ENCODE measurements at places on chromosomes 5 and 9.
A peak's percentile ranks its signal among the peaks of the same experiment; 100 is the strongest.

DNA sequence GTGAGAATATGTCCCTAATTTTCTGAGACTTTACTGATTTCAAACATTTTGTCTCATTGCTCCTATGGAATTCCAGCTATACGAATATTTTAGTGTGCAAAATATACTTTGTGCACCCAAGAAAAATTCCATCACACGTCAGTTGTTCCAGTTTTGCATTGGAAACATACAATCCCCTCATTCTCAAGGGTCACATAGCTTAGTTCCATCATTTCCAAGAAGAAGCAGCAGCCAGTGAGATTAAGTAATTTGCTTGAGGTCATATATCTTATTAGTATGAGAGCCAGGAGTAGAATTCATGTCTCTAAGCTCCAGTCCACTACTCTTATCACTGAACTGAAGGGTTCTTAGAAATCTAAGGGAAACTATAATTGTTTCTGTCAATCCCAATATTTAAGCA lies 746.7 kb upstream of the C9orf72 start:
- DNase-seq: no peak

GRCh38 chr5:40204144-40204543 lies 475.6 kb upstream of the PTGER4 start:
- no peak for DNase-seq

DNA sequence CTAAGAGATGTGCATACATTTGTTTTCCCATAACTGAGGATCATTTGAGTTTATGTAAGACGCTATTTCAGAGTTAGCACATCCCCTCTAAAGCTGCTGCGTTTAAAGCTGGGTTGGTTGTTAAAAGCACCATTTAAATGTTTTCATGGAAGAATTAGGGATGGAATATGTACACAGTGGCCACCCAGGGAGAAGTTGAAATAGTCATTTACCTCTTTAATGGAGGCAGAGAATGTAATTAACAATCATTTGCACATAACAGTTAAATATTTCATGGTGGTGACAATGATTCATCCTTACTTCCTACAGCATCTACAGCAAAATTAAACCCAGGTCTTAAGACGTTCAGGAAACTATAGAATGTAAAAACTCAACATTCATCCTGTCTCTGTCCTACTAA lies 100.3 kb downstream of the KIF4B start:
- no peak for DNase-seq

GRCh38 chr9:86061972-86062739 lies 37.2 kb downstream of the GOLM1 start:
- DNase-seq: no peak

- DNase-seq: no peak
Measured at GRCh38 chr9:111237447-111237846, 92.6 kb downstream of the OR2K2 start.

- DNase-seq: no peak
Measured at GRCh38 chr9:101586651-101587050, 8.1 kb downstream of the PPP3R2 start.

DNA sequence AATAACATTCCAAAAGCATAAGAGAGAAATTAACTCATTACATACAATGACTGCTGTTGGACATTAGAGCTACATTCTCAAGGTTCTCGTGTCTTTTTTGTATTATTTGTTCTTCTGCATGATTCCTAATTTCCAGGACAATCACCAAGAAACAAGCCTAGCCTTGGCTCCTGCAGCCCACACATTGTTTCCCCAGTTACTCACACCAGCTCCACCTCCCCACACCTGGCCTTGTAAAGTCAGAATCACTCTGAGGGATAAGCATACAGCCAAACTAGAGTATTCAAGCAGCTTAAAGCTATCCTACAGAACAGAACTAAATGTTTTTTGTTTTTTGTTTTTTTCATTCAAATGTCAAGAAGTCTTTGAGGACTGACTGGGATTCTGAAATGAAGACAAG lies 189.2 kb downstream of the HINT1 start:
- DNase-seq: no peak

GRCh38 chr9:136977223-136977622 lies at the start of gene PTGDS:
PTGDS (plus strand) TSS chr9:136977504; CDS start chr9:136977579, 75 bp downstream.
- DNase-seq: no peak

GRCh38 chr5:9889511-9889910 lies 259.4 kb upstream of the TAS2R1 start:
- no peak for DNase-seq

GRCh38 chr9:121713400-121714070 lies 62.1 kb downstream of the DAB2IP start:
- DNase-seq: no peak

- DNase-seq: peak; percentile 8
Measured at GRCh38 chr9:21611891-21612290, 129.8 kb upstream of the IFNE start.

DNA sequence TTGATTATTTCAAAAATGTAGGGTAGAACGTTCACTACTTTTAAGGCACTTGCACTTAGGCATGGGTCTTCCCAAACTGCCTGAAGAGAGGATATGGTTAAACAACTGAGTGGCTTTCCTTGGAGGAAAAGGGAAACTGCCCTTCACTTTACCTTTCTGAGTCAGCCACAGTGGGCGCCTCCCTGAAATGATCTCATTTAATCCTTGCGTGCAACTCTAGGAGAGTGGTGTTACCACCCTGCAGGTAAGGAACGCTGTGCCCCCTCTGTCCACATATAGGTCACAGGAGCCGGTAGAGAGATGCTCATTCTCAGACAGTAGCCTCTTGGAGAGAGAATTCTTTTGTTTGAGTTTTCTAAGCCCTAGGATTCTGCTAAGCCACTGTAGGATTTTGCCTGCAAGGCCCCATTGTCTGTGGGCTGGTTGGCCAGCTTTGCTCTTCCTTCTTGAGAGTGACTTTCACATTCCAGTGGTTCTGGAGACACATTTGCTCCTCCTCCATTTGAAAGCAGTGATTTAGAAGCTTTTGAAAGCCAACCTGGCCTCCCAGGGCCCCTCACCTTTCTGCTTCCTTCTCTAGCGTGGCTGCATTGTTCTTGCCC lies 110.3 kb upstream of the CTSL start:
- DNase-seq: peak; percentile 14

DNA sequence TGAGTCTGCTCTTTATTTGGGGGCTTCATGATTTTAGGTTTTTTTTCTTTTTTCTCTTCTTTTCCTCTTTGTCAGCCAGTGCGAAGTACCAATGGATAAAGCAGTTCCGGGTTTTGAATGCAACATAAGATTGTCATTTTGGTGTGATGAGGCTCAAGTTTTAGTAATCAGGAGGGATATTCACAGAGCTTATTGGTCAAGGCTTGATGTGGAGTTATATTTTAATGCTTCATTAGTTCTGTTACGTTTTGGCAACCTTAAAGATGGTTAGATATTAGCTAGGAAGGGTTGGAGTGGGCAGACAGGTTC lies 1.4 kb downstream of the PIK3R1 start:
- peak; percentile 20 for DNase-seq

- DNase-seq: no peak
Measured at GRCh38 chr5:168746893-168747640, 167.9 kb upstream of the PANK3 start.

GRCh38 chr5:90112033-90112692 lies 297.4 kb downstream of the CETN3 start:
- no peak for DNase-seq

DNA sequence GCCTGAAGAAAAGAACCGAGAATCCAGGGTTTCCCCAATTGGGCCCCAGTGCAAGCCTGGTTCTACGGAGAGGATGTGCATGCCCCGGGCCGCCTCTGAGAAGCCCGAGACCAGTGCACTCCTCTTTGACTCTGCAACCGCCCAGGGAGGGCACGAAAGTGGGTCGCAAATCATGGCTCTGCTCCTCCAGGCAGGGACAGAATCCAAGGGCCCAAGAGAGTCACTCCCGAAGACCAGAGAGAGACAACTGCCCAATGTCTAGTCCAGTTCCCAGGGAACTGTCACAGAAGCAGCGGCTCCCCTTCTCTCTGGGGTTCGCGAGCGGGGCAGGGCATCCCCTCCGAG lies 107.8 kb downstream of the PSD2 start:
- no peak for DNase-seq

DNA sequence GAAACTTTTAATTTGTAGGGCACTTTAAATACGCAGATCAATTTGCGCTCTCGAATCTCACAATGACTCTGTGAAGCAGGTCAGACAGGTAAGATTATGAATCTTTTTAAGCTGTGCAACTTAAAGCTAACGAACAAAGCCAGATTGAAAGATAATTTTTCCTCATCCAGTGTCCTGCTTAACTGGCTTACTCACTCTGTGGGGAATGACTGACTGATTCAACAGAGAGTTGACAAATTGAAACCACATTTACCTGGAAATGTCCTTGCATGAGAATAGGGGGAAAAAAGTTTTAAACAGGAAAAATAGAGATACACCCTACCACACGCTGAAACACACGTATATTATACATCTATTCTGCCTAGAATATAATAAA lies 187.9 kb downstream of the MAN2A1 start:
- DNase-seq: no peak

DNA sequence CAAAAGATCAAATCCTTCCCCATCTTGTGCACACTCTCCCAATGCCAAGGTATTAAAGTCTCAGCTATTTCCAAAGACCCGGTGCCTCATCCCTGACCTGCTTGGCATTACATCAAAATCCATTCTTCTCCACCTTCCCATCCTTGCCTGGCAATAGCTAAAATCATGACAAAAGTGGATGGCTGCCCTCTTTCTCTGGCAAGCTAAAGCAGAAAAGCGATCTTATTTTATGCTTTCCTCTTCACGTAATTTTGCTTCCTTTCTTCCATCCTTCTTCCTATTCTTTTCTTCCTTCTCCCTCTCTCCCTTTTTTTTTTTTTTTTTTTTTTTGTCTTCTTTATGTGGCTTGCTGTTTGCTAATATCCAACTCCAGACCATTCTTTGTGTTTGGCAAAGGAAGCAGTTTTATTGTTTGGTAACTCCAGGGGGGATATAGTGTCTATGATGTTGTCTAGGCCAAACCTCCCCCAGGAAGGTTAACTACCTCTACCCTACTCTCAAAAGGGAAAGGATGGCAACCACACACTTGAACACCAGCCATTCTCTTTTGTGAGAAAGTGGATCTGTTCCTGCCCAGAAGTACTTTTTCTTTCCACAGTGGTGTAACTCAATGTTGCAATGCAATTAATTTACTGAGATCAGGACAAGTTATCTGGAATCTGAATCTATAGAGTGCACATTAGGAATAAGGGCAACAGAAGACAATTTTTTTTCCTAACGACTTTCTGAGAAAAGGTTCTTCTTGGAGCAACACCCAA lies 120.9 kb upstream of the TMEM161B start:
- DNase-seq: no peak

DNA sequence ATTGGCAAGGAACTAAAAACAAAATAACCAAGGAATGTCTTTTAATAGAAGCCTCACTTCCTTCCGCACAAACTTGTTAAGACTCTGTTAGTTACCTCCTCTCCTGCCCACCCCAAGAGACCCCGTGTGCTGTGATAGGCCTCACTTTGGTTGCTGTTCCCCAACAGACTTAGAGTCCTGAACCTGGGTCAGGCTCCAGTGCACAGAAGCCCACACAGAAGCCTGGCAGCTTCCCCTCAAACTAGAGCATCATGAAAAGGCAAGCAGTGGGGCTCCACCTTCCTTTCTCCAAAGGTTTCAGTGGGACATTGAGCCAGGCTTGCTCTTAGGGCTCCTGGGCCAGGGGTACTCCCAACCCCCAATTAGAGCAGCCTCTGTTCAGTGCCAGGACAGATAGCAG lies 230.5 kb downstream of the ESM1 start:
- no peak for DNase-seq

DNA sequence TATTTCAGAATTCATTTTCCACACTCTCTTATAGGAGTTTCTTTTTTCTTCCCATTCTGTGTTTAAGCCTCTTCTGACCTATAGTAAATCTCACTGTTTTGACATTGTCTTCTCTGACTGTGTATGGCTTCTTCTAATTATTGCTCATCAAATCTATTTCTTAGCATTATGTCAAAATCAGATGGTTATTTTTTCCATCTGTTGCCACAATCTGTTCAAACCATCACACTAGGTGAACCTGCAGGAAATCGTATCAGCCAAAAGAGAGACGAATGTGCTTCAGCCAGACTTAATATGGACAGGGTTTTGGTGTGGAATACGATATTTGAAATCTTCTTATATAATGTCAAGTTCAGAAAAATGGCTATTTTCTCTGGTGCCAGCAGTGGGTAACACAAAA lies 15.9 kb upstream of the SEMA4D start:
- DNase-seq: no peak

- no peak for DNase-seq
Measured at GRCh38 chr5:122985954-122986721, 50.4 kb downstream of the PPIC start.

- no peak for DNase-seq
Measured at GRCh38 chr5:4659851-4660250, 480.3 kb upstream of the ADAMTS16 start.

DNA sequence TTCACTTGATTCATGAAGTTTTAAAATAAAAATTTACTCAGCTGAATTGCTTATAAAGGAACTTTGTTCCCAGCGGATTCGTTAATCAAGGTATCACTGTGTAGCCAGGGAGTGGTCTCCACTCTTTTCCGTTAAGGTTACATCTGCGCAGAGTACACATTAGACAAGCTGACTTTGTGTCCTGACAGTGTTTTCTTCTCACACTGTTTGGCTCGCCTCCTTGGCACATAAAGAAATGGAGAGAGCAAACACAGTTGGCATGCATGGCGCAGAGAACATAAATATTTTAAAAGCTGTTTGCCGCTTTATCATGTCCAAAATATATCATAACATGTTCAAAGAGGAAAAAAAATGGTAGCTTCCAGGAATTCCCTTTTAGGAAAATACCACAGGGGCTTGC lies 153.2 kb downstream of the EDIL3 start:
- DNase-seq: no peak

GRCh38 chr5:72697622-72698021 lies 118.8 kb upstream of the TNPO1 start:
- no peak for DNase-seq

DNA sequence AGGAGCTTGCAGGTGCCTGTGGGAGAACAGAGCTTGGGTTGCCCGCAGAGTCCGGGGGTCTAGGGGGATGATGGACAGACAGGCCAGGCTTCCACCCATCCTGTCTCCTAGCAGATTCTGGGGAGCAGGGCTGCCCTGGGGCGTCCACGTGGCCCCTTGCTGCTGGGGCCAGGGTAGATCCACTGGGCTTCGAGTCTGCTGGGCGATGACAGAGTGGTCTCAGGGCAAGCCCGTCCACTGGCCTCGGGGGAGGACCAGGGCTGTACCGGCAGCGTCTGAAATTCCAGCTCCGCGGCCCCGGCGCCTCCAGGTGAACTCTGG lies 124.2 kb upstream of the IRX4 start:
- DNase-seq: no peak

GRCh38 chr5:138330813-138331448 lies 673 bp downstream of the CDC25C start:
- no peak for DNase-seq
